Stimulated activated CD8-positive, alpha-beta memory T cell treated with anti-CD3 and anti-CD28 coated beads, Interleukin-4, amount 100 ng/mL, for 48 hours (primary cell): ENCODE measurements at places on chromosomes 6 and 20.

DNA sequence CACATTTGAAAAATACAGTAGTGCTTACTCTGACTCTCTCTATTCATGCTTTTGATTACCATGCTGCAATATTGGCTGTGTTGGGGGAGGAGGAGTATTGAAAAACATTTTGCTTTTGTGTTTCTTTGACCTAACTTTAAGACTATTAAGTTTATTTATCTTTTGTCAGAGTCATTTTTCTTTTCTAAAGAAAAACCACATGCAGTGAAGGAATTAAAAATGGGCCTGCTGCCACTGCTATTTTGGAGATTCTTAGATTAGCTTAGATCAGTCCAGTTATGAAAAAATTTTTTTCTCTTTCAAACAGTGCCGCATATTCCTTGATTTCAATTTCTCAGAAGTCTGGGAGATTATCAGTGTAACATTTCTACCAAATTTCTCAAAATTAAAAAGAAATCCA lies 36.1 kb downstream of the BCKDHB start:
- DNase-seq, result no peak

DNA sequence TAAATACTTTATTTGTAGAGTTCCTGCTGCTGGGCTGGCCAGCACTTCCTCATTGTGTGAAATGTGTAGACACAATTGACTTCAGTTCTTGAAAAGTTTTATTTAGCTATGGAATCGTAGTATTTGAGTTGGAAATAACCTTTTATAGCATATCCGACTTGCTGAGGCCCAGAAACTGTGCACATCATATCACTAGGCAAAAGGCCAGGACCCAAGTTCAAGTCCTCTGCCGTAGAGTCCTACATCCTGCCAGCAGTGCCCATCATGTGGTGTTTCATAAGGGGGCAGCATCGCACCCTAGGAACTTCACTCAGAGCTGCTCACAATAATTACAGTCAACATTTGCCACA lies 207.7 kb upstream of the SNX9 start:
- no peak for DNase-seq

- no peak for DNase-seq
Observed at GRCh38 chr6:125066140-125066539, 87.4 kb upstream of the TPD52L1 start.

GRCh38 chr6:33490198-33490597 lies 35.8 kb downstream of the ZBTB9 start:
- DNase-seq, result no peak

- peak; percentile 42 for DNase-seq
Observed at GRCh38 chr6:16238963-16239797, 793 bp downstream of the GMPR start.

- DNase-seq, result no peak
Observed at GRCh38 chr6:10545482-10545881, 24.3 kb downstream of the GCNT2 start.

DNA sequence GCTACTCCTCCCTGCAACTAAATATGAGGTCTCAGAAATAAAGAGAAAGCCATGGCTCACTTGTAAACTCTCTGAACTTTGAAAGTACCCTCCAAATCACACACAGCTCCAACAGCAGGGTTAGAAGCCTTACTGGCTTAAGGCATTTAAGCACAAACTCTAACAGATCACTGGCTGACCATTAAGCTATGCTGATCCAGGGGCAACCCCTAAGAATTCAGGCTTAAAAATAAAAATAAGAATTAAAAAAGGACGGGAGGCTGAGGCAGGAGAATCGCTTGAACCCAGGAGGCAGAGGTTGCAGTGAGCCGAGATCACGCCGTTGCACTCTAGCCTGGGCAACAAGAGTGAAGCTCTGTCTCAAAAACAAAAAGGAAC lies 21.8 kb downstream of the HLA-E start:
- no peak for DNase-seq

- DNase-seq, result no peak
Observed at GRCh38 chr6:17585766-17586490, 14.2 kb upstream of the FAM8A1 start.

DNA sequence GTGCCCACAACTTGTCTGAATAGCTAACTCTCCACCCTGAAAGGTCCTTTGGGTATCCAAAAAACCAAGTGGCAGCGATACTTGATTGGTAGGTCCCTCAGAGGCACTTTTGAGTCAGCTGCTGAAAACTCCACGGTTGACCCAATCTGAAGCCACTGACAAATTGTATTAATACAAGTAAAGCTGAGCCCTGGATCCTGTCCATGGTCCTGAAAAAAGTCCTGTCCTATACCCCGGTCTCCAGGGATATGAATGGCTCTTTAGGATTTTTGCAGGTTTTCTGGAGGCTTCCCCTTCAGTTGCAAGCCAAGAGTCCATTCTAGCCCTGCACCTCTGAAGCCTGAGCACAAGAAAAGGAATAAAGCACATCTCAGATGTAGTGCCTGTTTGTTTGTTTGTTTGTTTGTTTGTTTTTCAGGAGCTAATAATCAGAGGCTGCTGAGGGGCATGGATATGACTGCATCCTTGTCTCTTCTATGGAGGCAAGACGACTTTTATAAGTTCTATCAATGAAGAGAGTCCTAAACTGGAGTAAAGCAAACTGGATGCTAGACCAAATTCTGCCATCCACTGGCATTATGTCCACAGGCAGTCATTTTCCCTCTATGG lies 1.7 kb upstream of the SLC12A5 start:
- peak; percentile 45 for DNase-seq

DNA sequence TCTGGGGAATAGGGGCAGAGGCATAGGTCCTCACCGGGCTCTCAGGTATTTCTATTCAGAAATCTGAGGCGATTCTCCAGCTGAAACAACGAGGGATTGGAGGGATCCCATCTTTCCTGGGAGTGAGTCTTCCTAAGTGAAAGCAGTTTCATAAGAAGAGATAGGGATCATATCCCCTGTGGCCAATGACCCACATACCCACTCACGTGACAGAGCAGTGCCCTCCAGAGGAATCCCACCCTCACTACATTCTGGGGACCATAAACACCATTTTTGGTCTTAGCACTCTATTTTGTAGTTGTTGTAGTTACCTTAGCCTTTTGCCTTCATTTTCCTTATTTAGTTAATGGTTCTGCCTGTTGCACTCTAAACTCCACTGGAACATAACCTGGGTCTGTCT lies 121.1 kb downstream of the GPR63 start:
- no peak for DNase-seq

DNA sequence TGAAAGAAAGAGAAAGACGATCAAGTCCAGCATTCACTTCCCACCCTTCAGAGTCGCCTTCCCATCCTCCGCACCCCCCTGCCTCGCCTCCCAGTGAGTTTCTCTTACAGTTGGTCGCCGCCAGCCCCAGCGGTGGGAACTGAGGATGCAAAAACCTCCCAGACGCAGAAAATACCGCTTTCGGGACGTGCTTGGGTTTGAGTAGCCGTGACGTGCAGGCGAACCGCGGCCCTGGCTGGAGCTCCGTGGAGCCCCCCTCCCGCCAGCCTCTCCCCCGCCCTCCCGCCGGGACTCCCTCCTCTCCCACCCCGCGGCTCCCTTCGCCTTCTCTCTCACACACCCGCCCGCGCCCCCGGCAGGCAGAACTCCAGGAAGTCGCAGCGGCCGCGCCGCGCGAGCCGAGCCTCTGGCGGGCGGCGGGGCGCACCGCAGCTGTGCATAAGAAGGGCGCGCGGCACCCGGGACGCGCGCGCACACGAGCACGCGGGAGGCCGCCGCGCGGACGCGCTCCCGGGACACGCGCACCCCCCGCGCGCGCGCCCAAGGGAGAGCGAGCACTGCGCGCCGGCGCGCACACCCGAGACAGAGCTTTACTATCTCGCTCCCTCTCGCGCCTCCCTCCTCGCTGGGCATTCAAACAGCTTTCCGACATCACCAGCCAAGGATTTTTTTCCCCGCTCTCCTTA lies at the start of gene ADGRB3:
Gene ADGRB3 (plus strand): TSS at position 557 of the 686 bp plus-strand sequence. CDS start 3,394 bp downstream, outside the sequence.
- peak; percentile 40 for DNase-seq
